Globus pallidus (tissue), 1 donor: ENCODE measurements at places on chromosomes 5 and 9.
A peak's percentile ranks its signal among the peaks of the same experiment; 100 is the strongest.

- no peak for DNase-seq
Measured at GRCh38 chr9:77827104-77827784, 179.1 kb upstream of the GNA14 start.

- DNase-seq: no peak
Measured at GRCh38 chr9:21810388-21810787, 8.0 kb downstream of the MTAP start.

- DNase-seq: no peak
Measured at GRCh38 chr5:33964132-33964700, 20.3 kb downstream of the SLC45A2 start.

GRCh38 chr5:31119938-31120641 lies 73.4 kb upstream of the CDH6 start:
- DNase-seq: no peak

GRCh38 chr9:94692601-94693000 lies 33.9 kb upstream of the AOPEP start:
- no peak for DNase-seq

DNA sequence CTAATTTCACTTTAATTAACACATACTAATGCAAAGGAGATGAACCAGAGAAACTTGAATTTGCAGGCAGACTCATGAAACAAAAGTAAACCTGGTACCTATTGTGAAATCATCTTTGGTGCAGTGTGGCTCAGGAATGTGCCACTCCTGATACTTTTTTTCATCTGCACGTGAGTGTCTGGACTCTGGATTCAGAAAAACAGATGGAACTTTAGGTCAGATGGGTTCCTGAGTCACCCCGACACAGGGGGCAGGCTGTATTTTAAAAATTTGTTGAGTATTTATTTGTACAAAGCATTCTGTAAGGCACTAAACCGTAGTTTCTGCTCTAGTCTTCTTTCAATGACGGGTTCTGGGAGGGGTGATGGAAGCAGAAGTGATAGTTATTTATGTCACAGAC lies 52.2 kb upstream of the TUT7 start:
- DNase-seq: no peak

GRCh38 chr9:34988218-34989002 lies 1.1 kb upstream of the DNAJB5 start:
- peak; percentile 72 for DNase-seq

- no peak for DNase-seq
Measured at GRCh38 chr9:36341936-36342577, 58.0 kb downstream of the RNF38 start.

DNA sequence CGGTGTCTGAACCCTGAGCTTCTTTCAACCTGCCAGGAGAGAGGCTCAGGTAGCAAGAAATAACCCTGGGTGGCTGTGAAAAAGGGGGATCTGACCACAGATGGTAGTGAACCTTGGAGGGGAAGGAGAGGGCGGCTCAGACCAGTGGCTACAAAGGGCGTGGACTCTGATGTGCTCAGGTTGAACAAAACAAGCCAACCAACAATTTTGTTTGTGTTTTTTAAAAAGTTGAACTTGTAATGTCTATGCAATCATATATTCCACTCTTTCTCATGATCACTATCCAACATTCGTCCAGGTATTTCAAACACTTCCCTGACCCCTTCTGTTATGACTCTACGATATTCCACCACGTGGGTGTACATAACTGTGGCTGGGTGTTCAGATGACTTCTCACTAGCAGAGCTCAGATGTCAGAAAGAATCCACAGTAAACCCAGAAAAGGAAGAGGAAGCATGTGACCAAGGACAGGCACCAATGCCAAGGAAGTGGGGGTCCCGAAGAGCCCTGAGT lies 20.0 kb downstream of the PTPN3 start:
- no peak for DNase-seq

DNA sequence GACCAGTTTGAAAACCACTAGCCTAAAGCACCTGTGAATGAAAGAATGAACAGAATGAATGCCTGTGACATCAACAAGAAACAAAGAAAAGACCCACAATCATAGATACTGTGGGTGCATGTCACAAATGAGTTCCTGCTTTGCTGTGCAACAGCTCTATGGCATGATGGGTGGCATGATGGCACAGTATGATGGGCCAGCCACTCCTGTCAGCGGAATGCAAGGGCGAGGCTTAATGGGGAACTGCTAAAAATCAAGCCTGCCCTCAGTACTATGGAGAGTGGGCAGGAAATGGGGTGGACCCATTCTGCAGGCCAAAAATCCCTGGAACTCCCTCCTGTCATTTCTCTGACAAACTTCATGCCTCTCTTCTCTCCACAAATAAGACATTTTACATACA lies 89.0 kb downstream of the DCP2 start:
- no peak for DNase-seq

- no peak for DNase-seq
Measured at GRCh38 chr5:34657988-34658387, 1.9 kb downstream of the RAI14 start.

DNA sequence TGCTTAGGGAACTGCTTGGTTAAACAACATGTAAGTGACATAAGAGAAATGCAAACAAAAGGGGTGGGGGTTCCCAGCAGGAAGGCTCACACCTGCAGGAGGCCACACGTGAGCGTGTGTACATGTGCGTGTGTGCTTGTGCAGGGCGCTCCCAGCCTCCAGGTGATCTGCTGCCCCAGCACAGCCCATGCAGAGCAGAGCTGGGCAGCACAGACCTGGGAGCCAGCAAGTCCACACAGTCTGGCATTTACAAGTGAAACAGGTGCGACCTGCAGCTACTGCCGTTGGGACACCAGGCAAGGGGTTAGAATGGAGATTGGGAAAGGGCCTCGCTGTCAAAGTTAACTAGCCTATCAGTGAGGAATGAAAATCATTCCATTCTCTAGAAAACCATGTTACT lies 41.8 kb downstream of the GRAMD2B start:
- DNase-seq: no peak

- no peak for DNase-seq
Measured at GRCh38 chr5:101788797-101789196, 507.3 kb downstream of the SLCO4C1 start.

- DNase-seq: peak; percentile 83
Measured at GRCh38 chr5:42423285-42424165, at the start of gene GHR. TSS of gene GHR (plus strand) at chr5:42423439. CDS start at chr5:42565875, 142,436 bp downstream.

GRCh38 chr5:56671571-56671970 lies 143.8 kb upstream of the MAP3K1 start:
- DNase-seq: no peak

- no peak for DNase-seq
Measured at GRCh38 chr5:154524859-154525258, 46.8 kb upstream of the HAND1 start.

GRCh38 chr9:32395510-32396216 lies 11.2 kb downstream of the ACO1 start:
- no peak for DNase-seq

DNA sequence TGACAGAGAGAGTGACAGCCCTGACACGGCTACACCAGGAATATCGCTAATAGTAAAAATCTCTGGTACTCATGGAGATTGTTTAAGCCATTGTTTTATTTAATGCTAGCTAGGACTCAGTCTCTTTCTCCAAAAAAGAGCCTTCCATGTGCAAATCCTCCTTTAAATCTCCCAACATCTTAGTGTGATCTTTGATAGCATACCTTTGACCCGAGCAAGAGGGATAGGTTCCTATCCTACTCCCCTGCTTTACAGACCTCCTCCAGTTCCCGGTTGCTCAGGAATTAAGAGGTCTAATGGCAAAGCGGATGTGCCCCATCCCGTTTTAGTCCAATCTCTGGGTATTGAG lies 663 bp upstream of the FRMD3 start:
- no peak for DNase-seq

- DNase-seq: peak; percentile 42
Measured at GRCh38 chr5:170333161-170333910, 35.8 kb upstream of the LCP2 start.

- DNase-seq: no peak
Measured at GRCh38 chr5:79824444-79824843, 134.8 kb downstream of the CMYA5 start.

DNA sequence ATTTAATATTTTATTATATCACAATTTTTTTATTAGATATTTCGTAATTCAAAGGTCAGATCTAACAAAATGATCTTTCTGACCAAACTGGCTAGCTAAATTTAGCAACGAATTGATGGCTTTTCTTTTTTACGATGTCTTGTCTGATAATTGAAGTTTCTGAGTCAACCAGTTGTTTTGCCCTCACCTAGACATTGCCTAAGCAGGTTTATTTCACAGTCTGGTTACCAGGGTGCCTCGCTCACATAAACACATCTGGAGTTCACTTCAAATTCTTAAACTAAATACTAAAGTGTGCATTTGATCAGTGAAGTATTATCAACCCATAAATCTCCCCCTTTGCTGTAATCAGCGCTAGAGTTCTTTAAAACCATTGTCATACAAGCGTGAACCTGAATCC lies 448.3 kb downstream of the TLE4 start:
- no peak for DNase-seq

- DNase-seq: no peak
Measured at GRCh38 chr5:36199620-36200019, 42.1 kb downstream of the NADK2 start.

GRCh38 chr9:112198646-112199045 lies 23.5 kb upstream of the SUSD1 start:
- no peak for DNase-seq

GRCh38 chr9:86511614-86512360 lies 157.6 kb upstream of the TUT7 start:
- no peak for DNase-seq

DNA sequence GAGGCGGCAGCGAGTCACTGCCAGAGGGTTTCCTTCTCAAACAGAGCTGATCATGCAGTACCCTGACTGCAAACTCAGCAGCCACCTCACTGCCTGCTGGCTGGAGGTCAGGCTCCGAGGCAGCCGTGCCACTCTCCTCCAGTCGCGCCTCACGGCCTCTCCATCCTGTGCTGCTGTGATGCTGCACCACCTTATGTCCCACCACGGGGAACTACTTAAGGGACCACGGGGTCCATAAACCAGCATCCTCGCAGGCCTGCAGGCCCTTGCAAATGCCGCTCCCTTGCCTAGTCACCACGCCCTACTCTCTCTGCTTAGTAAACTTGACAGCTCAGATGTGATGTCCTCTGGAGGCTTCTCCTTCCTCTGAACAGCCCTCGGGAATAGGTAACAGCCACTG lies 99.2 kb downstream of the CRB2 start:
- DNase-seq: no peak

- no peak for DNase-seq
Measured at GRCh38 chr5:35741126-35741716, 115.5 kb upstream of the IL7R start.

- no peak for DNase-seq
Measured at GRCh38 chr5:130227699-130228098, 323.4 kb downstream of the CHSY3 start.

DNA sequence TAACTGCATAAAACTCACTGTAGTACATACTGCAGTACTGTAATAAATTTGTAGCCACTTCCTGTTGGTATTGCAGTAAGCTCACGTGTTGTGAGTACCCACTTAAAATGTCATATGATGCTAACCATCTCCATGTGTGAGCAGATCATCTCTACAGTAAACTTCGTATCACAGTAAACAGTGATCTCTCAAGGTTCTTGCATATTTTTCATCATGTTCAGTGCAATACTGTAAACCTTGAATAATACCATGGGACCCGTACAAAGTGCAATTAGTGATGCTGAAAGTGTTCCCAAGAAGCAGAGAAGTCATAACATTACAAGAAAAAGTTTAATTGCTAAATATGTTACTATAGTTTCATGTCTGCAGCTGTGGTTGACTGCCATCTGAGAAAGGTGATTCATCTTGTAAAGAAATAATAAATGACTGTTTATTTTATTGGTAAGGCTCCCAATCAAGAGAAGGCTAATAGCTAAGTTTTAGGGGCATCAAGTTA lies 253.8 kb upstream of the POU5F2 start:
- DNase-seq: no peak

DNA sequence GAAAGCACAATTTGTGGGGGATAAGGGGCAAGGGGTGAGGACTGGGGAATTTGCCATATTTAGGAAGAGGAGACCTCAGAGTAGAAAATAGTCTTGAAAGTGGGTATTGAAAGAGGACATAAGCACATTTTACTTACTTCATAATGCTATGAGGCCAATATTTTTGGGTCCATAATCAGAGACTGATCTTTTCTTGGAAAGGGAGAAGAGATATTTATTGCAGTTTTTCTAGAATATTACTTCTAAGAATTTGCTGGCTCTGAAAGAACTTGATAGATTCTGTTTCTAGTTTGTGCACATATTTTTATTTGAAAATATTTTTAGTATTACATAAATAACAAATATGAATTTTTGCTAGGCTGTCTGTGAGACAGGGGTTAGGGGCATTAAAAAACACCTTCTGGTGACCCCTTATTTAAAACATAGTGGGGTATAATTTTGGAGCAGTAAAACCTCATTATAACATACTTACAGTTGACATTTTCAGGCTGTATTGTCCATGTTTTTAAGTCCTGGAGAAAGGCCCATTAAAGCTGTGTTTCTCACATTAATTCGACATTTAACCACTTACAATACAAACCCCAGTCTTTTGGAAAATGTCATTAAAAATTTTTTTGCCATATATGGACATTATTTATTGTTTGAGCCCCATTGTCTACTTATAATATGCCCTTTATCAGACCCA lies 118.9 kb upstream of the NFIB start:
- no peak for DNase-seq

- DNase-seq: no peak
Measured at GRCh38 chr9:114093031-114093471, 6.0 kb downstream of the KIF12 start.

- DNase-seq: no peak
Measured at GRCh38 chr9:107972346-107972745, 482.8 kb upstream of the KLF4 start.

DNA sequence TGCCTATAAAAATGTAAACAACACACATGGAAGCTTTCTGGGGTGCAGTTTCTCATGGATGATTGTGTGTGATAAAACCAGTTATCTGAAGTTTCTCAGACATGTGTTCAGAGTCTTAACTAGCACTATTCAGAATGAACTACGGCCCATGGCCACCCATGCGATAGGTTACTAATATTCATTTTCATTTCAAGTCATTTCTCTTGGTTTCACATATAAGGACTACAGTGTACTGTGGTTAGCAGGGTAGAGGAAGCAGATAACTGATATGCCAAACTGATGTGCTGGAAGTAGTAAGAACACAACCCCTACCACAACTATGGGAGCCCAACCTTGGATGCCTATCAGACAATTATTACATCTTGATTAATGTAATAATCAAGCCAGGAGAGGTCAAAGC lies 372.1 kb downstream of the DTWD2 start:
- DNase-seq: no peak

- DNase-seq: no peak
Measured at GRCh38 chr9:16624744-16625117, 245.7 kb downstream of the BNC2 start.

DNA sequence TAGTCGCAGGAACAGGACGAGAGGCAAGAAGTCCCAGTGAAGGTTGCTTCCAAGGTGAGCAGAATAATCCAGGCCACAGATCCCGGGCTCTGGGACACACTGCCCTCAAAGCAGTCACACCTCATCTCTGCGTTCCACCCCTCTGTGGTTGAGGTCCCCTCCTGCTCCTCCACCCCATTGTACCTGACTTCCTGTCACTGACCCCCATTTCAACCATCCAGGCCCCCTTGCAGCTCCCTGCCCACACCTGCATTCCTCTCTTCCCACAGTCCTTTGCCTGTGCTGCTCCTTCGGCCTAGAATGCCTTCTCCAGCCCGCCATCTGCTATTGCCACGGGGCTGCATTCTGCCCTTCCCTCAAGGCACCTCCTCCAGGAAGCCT lies 73.5 kb downstream of the PAX5 start:
- no peak for DNase-seq
